ENCODE measurements at places on chromosomes 7 and 10.

DNA sequence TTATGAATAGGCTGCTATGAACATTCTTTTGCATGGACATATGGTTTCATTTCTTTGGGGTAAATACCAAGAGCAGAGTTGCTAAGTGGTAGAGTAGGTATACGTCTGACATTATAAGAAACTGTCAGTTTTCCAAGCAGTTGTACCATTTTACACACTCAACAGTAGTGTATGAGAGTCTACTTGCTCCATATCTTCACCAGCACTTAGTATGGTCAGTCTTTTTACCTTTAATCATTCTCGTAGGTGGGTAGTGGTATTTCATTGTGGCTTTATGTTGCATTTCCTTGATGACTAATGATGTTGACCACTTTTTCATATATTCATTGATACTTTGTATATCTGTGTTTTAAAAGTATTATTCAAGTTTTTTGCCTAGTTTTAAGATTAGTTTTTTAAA lies 45.1 kb downstream of the POU6F2 start:
- DNase-seq = no peak

DNA sequence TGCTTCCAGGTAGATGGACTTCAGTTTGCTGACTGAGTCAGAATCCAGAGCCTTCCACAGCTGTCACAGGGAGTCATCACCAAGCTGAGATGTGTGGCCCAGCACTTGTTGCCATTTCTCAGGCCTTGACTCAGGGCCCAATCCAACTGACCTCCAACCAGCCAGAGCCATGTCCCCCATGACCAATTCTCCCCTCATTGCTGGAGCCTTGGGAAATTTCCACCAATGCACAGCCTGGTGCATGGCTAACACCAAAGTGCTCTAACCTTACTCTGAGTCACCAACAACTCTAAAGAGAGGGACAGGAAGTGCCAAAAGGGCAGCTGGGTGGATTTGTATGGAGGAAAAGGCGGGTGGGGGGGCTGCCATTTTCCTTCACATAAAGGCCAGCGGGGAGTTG lies 13.4 kb upstream of the GLI3 start:
- DNase-seq = no peak

DNA sequence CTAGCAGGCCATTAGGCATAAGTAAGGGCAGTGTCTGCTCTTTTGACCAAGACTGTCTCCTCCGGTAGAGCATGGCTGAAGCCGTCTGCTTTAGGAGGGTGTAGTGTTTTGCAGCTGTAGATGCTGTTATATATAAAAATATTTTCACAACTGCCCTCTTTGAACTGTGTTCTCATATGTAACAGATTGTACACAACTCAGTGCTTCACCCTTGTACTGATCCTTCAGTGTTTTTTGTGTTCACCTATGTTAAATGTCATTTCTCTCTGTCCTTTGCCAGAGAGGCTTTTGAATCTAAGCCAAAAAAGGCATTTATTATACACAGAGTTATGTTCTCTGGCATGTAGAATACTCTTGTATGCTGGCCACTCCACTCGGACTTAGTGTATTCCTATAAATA lies 135.5 kb downstream of the BICC1 start:
- no peak for DNase-seq

- DNase-seq = no peak
These were observed 41.9 kb downstream of the SEMA3C start for GRCh38 chr7:80876894-80877414.

- DNase-seq = no peak
These were observed 33.7 kb upstream of the RBM33 start for GRCh38 chr7:155610633-155611193.

GRCh38 chr10:16360001-16360400 lies 76.8 kb upstream of the PTER start:
- no peak for DNase-seq

GRCh38 chr10:22322641-22323160 lies 1.8 kb downstream of the BMI1 start:
- DNase-seq = no peak

Data from SHP77 (cell line).